ENCODE measurements at places on chromosomes 11 and 22.

DNA sequence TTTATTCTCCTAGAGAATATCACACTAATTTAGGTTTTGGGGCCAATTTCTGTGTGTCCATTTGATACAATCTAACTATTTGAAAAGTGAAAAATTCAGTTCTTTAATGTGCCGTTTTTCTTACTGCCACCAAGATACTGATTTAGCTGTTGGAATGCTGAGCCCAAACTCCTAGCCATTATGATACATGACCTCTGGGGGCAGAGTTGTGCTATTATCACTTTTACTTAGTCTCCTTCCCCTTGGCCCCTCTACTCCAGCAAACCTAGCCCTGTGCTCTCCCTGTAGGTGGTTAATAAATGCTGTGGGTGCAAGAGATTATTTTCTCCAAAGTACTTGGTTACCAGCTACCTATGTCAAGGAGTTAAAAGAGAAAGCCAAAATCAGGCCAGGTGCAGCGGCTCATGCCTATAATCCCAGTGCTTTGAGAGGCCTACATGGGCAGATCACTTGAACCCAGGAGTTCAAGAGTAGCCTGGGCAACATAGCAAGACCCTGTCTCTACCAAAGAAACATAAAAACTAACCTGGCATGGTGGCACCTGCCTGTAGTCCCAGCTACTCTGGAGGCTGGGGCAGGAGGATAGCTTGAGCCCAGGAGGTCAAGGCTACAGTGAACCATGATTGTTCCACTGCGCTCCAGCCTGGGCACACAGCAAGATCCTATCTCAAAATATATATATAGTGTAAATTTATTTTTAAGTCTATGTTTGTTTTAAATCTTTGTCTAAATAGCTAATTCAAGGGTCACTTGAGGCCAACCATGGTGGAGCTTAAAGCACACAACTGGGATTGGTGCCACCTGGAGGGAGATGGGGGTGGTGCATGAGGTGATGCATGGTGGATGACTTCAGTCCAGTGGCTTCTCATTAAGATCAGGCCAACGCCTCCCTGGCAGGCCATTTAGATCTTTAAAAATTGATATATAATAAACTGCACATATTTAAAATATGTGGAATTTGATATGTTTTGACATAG lies 193.2 kb upstream of the PLET1 start:
- DNase-seq: peak; percentile 25

- DNase-seq: peak; percentile 98
Observed at GRCh38 chr11:130737866-130738431, 178.3 kb downstream of the SNX19 start.

DNA sequence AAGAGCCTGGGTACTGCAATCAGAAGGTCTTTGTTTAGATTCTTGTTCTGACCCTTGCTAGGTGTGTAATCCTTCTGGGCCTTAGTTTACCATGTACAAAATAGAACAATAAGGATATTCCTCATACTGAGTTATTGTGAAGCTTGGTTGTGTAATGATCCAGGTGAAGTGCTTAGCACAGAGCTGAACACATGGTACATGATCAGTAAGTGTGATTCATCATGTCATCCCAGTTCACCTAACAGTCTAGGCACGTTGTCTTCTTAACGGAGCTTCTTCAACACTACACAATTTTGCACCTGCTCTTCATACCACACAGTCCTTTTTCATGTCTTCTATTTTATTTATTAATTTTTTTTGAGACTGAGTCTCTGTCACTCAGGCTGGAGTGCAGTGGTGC lies 234.3 kb upstream of the TENM4 start:
- DNase-seq: no peak

DNA sequence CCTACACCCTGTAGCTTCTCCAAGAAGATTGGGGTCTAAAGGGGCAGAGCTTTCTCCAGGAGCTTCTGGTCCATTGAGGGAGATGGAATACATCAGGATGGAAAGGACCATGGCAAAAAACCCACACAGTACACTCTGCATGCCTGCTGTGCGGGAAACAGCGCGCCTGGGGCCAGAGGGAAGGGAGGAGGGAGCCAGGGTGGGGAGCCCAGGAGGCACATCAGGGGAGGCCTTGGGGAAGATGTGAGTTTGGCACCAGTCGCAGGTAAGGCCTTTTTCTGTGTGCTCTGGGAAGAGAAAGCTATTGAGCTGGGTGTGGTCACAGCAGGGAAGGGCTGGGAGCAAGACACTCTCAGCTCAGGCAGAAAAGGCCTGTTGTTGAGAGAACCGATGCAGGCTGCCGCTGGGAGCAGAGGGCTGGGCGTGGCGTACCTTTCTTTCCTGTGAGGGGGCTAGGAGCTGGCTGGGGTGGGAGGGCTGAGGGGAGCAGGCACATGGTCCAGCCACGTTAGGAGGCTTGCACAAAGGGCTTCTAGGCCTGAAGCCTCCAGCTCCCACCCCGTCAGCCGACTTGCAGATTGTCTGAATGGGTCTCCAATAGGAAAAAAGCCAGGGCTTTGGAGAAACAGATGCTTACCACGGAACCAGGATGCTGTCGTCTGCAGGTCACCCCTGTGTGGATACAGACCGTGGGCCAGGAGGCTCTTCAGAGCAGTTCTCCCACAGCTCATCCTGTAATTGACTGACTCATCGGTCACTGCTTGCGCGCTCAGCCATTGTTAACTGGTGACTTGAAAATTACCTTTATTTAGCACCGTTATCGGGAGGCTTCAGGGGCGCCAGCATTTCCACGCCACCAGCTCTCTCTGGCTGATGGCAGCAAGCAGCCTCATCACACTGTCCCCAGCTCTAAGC lies 237.3 kb downstream of the ST3GAL4 start:
- no peak for DNase-seq

DNA sequence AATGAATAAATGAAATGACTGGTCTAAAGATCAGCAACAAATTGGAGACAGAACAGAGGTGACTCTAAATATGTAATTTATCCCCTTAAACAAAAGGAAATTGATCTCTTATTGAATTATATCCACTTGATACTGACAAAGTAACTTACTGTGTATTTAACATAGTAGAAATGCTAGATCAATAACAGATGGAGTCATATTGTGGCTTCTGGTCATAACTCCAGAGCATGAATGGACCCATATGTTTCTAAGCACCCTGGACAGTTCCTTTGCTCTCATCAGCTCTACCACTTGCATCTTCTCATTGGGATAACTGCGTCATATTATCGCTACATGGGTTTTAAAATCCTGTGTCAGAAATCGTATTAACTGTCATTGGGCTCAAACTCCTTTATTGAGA lies 222.3 kb downstream of the ETS1 start:
- peak; percentile 77 for DNase-seq

- no peak for DNase-seq
Observed at GRCh38 chr11:40227730-40228129, 1231.7 kb downstream of the LRRC4C start.

DNA sequence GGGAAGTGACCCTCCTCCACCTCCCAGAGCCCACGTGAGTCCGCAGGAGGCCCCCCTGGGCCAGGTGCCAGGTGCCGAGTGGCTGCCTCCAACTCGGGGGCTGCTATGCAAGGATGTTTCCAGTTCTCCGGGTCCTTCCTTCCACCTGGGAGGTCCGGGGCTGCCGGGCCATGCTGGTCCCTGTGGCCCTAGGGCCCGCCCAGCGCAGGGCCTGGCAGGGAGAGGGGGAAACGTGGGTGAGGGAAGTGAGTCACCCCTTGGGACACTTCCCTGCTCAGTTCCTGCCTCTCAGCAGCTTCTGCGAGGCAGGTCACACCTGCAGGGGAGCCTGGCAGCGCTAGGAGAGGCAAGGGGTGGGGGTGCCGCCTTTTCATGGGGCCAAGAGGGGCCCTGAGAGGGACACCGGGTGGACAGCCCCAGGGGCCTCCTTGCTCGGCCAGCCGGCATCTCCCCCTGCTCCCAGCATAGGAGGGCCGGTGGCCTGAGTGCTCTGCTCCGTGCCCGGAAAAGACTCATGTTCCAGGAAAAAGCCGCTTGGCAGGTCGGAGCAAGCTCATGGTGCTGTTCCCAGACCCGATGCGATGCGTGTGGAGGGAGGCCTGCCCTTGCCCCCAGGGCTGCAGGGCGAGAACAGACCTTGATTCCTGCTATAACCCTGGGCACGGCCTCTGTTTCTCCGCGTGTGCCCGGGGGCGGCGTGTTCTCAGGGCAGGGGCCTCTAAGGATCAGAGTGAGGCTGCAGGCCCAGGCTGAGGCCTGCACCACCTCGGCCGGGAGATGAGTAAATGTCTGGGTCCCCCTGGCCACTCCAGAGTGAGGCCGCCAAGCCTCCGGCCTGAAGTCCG lies 30.3 kb upstream of the WNT7B start:
- peak; percentile 77 for DNase-seq

DNA sequence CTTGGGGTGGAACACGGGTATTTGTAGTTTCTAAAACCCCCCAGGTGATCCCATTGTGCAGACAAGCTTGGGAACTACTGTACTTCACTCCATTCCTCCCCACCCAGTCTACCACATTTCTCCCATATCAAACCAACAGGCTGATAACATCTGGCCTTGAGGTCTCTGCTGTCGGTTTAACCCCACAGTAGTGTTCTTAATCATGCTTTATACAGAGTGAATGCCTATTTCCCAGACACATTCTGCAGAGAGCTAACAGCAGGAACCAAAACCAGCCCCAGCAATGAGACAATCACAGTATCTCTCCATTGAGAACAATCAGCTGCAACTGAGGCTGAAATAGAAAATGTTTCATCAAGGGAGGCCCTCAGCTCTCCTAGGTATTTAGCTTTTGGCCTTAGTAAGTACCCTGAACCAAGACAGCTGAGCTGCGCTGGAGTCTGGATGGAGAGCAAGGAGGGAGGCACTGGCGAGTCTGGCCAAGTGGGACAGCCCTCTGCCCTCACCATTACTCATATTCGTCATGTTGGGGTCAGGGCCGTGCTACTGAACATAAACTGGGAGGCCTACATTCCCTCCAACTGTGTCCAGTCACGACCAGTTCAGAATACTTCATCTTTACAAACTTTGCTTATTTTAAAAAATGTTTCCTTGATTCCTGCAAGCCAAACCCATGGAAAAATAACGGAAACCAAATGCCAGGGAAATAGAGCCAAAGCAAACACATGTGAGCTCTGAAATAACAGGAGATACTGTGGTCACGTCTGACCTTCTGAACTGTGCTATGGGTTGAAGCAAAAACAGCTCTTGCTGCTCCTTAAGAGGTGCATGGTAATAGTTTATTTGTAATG lies 81.0 kb downstream of the CCDC34 start:
- DNase-seq: peak; percentile 93

GRCh38 chr11:91247009-91247735 lies 977.4 kb upstream of the FAT3 start:
- no peak for DNase-seq

DNA sequence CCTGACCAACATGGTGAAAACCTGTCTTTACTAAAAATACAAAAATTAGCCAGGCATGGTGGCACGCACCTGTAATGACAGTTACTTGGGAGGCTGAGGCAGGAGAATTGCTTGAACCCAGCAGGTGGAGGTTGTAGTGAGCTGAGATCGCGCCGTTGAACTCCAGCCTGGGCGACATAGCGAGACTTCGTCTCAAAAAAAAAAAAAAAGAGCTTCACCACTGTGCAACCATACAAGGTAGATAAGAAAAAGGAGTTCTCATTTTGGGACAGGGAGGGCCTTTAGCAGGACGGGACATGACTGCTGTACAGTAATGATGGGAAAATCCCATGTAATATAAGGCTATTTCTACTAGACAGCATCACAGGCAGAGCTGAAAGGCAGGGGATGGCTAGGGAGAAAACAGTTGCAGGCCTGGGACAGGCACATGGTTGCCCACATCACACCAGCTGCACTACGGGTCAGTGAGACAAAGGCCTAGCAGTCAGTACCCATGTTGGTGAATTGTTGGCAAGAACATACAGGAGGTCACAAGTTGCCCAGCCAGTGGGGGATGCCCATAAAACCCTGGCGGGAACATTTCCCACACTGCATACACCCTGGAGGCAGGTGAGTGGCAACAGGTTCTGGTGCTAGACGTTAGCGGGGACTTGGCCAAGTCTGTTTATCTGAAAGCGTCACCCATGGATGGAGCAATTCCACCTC lies 5.4 kb downstream of the TANGO2 start:
- DNase-seq: no peak

DNA sequence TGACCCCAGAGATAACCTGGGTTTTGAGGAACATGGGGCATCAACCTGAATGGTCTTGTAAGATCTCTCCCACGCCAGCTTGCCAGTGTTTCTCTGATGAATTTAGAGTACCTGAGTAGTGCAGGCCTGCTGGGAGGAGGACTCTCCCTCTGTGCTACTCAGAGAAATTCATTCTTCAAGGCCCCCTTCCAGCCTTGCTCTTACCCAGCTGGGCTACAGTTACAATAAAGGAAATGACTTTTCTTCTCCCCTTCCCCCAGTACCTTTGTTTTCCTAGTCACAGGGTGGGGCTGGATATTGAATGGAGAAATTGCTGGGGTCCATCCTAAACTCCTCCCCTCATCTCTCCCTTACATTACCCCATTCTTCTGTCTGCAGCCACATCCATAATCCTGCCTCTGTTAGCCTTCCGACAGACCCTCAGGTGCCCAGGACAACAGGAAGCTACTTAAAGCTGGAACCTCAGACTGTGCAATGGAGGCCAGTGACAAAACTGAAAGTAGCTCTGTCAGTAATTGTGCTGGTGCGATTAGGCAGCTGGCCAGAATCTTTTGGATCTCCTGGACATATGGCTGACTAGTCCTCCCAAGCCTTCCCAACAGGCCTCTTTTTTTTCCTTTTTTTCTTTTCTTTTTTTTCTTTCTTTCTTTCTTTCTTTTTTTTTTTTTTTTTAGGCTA lies 17.4 kb downstream of the LIMK2 start:
- peak; percentile 38 for DNase-seq

All from fibroblast of skin of right biceps (primary cell).